Activated CD8-positive, alpha-beta T cell treated with anti-CD3 and anti-CD28 coated beads for 36 hours (primary cell): ENCODE measurements at places on chromosomes 7 and 10. TPM values are rescaled to one million over a fixed set of nuclear protein-coding genes. Genes with fewer than 3 reads are reported as not detected.

Gene SPACDR
- 3.7 TPM for total RNA-seq

Gene SPDYE8
- total RNA-seq, result not detected

Gene GOLGA7B
- total RNA-seq, result 0.92 TPM

Gene FGF8
- total RNA-seq, result not detected

- DNase-seq, result no peak
These were observed 134.2 kb upstream of the FAM171A1 start for GRCh38 chr10:15505329-15505728.

DNA sequence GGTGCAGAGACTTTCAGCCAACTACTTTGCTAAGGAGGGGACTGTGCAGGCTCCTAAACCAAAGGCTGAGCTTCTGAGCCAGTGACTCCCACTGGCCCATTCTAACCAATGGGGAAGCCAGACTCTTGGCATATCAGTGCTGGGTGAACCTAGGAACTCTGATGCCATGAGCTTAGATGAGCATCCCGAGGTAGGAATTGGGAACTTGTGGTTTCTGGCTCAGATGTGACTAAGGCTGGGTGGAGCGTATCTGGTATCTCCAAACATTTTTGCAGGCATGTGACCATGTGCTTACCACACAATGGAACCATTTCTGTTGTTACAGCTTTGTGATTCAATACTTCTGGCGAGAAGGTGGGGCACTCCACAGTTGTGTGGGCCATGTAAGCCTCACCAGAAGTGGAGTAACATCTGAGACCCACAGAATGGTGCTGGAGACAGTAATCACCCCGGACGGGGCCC is 2.5 kb upstream of the AVPI1 start:
- no peak for DNase-seq

GRCh38 chr7:28479507-28479947 is 67.2 kb downstream of the CREB5 start:
- DNase-seq, result no peak

DNA sequence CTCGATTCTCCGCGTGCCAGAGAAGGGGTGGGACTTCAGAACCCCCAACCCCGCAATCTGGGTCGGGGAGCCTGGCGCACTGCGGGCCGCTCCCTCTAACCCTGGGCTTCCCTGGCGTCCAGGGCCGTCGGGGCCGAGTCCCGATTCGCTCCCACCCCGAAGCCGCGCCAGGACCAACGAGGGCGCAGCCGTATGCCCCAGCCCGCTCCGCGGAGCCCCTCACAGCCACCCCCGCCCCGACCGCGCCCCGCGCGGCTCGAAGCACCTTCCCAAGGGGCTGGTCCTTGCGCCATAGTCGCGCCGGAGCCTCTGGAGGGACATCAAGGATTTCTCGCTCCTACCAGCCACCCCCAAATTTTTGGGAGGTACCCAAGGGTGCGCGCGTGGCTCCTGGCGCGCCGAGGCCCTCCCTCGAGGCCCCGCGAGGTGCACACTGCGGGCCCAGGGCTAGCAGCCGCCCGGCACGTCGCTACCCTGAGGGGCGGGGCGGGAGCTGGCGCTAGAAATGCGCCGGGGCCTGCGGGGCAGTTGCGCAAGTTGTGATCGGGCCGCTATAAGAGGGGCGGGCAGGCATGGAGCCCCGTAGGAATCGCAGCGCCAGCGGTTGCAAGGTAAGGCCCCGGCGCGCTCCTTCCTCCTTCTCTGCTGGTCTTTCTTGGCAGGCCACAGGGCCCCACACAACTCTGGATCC is at the start of gene LEP:
LEP (plus strand) TSS at position 583 of the 691 bp plus-strand sequence. CDS start 10,741 bp downstream, outside the sequence.
- DNase-seq, result no peak

DNA sequence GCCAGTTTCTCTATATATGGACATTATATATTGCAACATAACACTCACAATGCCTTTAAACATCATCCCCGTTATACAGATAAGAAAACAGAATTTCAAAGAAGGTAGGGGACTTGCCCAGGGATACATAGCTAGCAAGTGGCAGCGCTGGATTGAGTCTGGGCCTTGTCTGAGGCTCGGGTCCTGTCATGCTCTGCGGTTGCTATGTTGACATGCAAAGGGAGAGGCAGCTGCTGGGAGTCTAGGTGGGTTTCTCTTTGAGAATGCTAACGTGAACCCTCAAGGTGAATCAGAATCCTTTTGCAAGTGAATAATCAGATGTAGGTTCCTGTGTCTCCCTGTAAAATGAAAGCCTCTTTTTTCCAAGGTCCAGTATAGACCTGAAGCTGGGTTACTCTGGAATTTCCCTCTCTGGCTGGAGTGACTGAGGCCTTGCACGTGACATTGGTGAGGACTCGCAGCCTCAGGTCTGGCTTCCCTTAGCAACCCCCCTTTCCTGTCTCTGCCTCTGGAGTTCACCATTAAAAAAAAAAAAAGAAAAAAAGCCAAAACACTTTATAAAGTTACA is 38.9 kb downstream of the TCF7L2 start:
- no peak for DNase-seq

GRCh38 chr7:151839451-151839921 is 37.4 kb downstream of the PRKAG2 start:
- DNase-seq, result no peak

GRCh38 chr7:66281678-66282590 is 76.8 kb downstream of the TPST1 start:
- no peak for DNase-seq

- no peak for DNase-seq
These were observed 60.8 kb upstream of the FAM3C start for GRCh38 chr7:121456785-121457359.

GRCh38 chr7:37016064-37016878 is 292.0 kb upstream of the AOAH start:
- DNase-seq, result no peak

- no peak for DNase-seq
These were observed 374.9 kb downstream of the GALNT17 start for GRCh38 chr7:71506822-71507221.

GRCh38 chr7:27690649-27691048 is 28.0 kb upstream of the HIBADH start:
- no peak for DNase-seq

DNA sequence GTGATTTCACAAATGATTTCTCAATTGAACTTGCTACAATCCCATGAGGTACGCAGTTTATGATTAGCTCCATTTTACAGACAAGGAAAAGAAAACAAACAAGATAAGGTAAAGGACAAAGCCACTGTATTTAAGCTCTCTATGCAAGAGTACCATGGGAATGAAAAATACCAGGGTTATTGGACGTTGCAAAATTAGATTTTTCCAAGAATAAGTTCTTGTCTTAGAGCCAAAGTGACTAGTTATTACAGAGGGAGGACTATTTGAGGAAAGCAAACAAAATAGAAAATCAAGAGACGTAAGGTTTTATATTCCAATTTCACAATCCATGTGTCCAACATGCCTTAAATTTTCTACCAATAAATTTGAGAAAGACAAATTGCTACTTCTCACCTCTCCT is 97.9 kb upstream of the PTN start:
- no peak for DNase-seq
